Lower lobe of right lung (tissue), 2 donors: ENCODE measurements at places on chromosomes 4 and X. TPM values are rescaled to one million over a fixed set of nuclear protein-coding genes. Genes with fewer than 3 reads are reported as not detected.

Gene GAGE12G
- total RNA-seq: not detected

Gene BMP15
- total RNA-seq: not detected

Gene MAGED2
- 88.3 TPM for total RNA-seq

DNA sequence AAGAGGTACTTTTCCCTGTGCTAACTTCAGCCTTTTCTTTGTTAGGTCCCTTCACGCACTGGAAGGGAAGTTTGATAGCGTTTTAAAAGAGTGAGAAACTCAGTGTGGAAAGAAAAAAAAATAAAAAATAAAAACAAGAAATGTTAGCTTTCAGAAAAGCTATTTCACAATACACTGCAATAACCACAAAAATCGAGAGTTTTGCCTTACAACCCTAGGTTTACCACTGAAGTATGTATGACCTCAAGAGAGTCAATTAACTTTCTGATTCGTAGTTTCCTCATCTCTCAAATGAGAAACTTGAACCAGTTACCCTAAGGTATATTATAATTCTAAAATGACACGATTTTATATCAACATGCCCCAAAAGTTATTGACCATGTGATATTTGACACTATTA is 93.9 kb upstream of the JADE1 start:
- no peaks in the 10 kb centered on the region for H3K27me3 ChIP-seq
- H3K4me3 ChIP-seq: no peak overlapping the region
- DNase-seq: no peak
- no peaks in the 10 kb centered on the region for H3K4me1 ChIP-seq

DNA sequence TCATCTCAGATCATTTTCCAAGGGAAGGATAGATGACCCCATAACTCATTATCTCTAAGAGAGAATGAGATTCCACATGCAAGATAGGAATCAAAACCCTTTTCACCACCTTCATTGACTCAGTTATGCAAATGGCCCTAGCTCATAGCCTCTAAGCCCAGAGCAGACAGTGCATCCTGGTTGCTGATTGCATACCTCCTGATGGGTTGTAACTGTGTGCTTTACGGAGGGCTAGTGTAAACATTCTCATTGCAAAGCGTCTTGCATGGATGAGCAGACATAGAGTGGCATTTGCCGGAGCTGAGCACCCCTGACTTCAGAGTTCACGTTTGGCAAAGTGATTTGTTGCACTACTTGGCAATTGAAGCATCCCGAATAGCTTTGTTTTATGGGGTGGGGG is 151.0 kb downstream of the VCX3A start:
- H3K4me1 ChIP-seq: no peaks in the 10 kb centered on the region
- no peak overlapping the region for H3K27ac ChIP-seq
- H3K4me3 ChIP-seq: no peak overlapping the region
- H3K36me3 ChIP-seq: no peaks in the 10 kb centered on the region

DNA sequence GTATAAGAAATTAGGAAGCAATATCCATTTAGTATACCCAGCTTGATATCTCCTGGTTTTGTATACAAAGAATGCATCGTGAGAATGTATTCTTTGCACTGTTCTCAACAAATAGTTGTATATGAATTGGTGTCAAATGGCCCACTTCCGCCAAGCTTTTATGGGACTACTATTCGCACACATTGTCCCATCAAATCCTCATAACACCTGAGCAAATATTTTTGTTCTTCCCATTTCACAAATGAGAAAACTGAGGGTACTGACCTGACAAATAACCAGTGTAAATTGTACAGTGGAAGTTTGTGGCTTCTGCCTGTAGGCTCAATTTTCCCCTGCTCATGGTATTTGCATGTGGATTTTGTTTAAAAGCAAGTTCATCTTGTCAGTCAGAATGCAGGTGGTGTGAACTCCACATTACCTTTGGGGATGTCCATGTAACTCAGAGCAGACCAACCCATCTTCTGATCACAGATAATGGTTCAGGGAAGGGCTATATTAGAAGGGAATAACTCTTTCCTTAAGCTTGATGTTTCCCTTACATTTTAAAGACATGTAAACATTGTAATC is 51.5 kb upstream of the FAM241A start:
- no peak overlapping the region for H3K4me3 ChIP-seq
- H3K27me3 ChIP-seq: no peaks in the 10 kb centered on the region
- no peak for DNase-seq
- H3K4me1 ChIP-seq: no peaks in the 10 kb centered on the region

DNA sequence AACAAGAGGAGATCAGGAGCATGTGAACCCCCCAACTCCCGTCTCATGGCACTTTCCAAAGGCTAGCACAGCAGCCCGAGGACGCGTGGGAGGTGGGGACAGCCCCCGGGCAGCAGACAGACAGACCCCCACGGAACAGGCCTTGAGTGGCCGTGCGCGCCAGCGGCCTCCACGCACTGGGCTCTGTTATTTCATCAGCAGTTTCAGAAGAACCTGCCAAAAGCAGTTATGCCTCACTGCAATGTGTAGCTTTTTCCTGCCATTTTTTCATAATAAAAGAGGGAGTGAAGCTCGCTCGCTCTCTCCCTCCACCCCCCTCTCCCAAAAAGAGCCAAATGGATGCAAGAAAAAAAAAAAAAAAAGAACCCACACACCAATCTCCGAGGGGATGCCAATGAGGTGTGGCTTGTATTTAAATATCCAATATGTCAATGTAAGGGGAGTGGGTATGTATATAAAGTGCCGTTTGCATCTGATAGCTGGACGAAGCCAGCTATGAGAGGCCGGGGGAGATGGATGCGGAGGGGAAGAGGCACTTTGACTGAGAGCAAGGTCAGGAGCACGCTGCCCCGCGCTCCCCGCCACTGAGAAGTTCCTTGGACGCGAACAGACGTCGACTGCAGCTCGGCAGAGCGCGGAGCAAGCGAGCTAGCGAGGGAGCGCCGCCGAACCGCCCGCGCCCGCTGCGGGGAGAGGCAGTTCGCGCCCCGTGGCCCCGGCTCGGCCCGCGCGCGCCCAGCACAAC is at the start of gene FGF16:
Gene FGF16 (plus strand): TSS at position 482 of the 745 bp plus-strand sequence. CDS start 286 bp downstream, outside the sequence.
- peaks cover 8% of the 10 kb centered on the region for H3K4me1 ChIP-seq
- peak within 1 kb of the TSS; percentile 42 for H3K4me3 ChIP-seq
- H3K27ac ChIP-seq: no peak within 1 kb of the TSS
- H3K27me3 ChIP-seq: peaks cover 7% of the 10 kb centered on the region
- no peaks in the 10 kb centered on the region for H3K36me3 ChIP-seq

GRCh38 chrX:139936259-139936658 is 3.4 kb upstream of the ATP11C start:
- DNase-seq: no peak
- no peaks in the 10 kb centered on the region for H3K4me1 ChIP-seq
- H3K27me3 ChIP-seq: no peaks in the 10 kb centered on the region
- H3K4me3 ChIP-seq: no peak overlapping the region
- H3K36me3 ChIP-seq: no peaks in the 10 kb centered on the region
- H3K27ac ChIP-seq: no peak overlapping the region

DNA sequence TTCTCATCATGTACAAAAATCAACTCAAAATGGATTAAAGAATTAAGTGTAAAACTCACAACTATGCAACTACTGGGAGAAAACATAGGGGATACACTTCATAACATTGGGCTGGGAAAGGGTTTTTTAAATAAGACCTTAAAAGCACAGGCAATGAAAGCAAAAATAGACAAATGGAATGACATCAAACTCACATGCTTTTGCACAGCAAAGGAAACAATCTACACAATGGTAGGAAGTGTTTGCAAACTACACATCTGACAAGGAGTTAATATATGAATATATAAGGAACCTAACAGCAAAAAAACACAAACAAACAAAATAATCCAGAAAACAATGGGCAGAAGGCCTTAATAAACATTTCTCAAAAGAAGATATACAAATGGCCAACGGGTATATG is 57.9 kb downstream of the FREM3 start:
- no peak for DNase-seq
- H3K4me3 ChIP-seq: no peak overlapping the region
- no peaks in the 10 kb centered on the region for H3K27me3 ChIP-seq
- H3K27ac ChIP-seq: no peak overlapping the region
- H3K4me1 ChIP-seq: no peaks in the 10 kb centered on the region
- H3K36me3 ChIP-seq: no peaks in the 10 kb centered on the region

GRCh38 chrX:150536455-150537116 is 31.8 kb upstream of the MTM1 start:
- no peak overlapping the region for H3K4me3 ChIP-seq
- H3K4me1 ChIP-seq: no peaks in the 10 kb centered on the region
- DNase-seq: no peak
- H3K36me3 ChIP-seq: no peaks in the 10 kb centered on the region
- no peak overlapping the region for H3K27ac ChIP-seq

- H3K4me3 ChIP-seq: peak overlapping the region; percentile 74
- H3K27me3 ChIP-seq: no peaks in the 10 kb centered on the region
- H3K4me1 ChIP-seq: no peaks in the 10 kb centered on the region
- no peaks in the 10 kb centered on the region for H3K36me3 ChIP-seq
- peak overlapping the region; percentile 82 for H3K27ac ChIP-seq
- DNase-seq: peak; percentile 54
Measured at GRCh38 chrX:96685210-96686099, 813 bp downstream of the DIAPH2 start.

GRCh38 chrX:37603938-37604409 is 32.5 kb downstream of the LANCL3 start:
- no peaks in the 10 kb centered on the region for H3K36me3 ChIP-seq
- no peaks in the 10 kb centered on the region for H3K27me3 ChIP-seq
- no peaks in the 10 kb centered on the region for H3K4me1 ChIP-seq
- no peak for DNase-seq
- H3K4me3 ChIP-seq: no peak overlapping the region
- no peak overlapping the region for H3K27ac ChIP-seq

DNA sequence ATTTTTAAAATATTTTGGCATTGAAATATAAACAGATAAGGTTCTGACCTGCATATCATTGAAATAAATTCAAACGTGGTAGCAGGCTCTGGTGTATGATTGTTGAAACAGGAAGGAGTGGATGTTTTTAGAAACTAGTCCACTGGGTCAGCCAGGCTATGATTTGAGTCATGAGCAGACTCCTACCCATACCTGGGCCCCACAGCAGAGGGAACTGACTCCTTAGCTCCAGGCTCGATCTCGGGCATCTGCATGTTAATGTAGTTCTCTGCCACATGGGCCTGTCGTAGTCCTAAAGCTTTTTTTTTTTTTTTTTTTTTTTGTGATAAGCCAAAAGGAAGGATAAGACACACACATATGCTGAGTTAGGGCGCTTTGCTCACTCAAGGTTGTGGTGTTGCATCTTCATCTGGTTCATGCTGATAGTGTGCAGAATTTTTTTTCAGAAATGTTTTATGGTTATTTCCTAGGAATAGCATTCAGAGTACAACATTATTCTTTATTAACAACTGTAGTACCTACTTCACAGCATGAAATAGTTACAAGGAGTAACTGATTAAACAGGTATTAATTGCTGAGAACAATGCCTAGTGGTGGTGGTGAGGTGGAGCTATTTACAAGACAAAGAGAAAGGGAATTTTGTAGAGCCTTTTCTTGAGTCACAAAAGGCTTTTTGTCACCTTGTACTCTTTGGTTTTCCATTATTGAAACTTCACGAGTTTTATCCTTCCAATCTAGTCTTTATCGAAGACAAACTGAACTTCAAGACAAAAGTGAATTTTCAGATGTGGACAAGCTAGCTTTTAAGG is 27.3 kb downstream of the OFD1 start:
- H3K27me3 ChIP-seq: no peaks in the 10 kb centered on the region
- H3K4me3 ChIP-seq: no peak overlapping the region
- peaks cover 37% of the 10 kb centered on the region for H3K4me1 ChIP-seq
- H3K27ac ChIP-seq: no peak overlapping the region
- peaks cover 50% of the 10 kb centered on the region for H3K36me3 ChIP-seq

DNA sequence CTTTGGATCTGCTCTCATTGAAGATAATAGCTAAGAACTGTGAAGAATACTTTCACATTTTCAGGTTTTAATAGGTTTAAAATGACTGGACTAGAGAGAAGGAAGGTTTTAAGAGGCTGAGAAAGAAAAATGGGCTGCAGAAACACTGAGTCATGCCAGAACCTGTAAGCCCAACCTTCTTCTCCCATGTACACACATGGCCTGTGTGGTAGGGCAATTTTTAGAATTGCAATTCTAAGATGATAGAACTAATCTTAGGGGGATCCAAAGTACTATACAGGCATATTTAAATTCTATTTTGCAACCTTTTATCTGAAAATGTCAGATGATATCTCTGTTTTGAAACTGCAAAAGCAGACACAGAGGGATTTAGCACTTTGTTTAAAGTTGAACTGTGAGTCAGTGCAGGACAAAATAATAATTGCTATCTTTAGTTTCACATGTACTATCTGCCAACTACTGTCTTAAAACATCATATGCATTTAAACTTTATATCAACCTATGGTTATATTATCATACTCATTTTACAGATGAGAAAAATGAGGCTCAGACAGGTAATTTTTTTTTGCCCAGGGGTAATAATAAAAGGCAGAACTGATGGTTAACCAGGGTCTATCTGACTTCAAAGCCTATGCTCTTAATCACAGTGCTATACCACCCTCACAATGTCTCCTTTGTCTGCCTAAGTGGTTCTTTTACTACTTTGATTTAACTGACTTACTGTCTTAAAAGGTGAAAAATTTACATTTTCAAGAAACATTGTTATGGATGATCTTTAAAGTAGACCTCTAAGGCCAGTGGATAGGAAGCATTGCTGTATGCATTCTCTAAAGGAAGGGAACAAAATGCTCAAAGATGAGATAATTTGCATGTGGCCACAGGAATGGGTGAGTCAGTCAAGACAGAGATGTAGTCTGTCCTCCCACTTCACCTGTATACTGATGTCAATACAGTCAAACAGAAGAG is 4.3 kb downstream of the TMPRSS11E start:
- H3K36me3 ChIP-seq: no peaks in the 10 kb centered on the region
- no peak overlapping the region for H3K27ac ChIP-seq
- no peak for DNase-seq

DNA sequence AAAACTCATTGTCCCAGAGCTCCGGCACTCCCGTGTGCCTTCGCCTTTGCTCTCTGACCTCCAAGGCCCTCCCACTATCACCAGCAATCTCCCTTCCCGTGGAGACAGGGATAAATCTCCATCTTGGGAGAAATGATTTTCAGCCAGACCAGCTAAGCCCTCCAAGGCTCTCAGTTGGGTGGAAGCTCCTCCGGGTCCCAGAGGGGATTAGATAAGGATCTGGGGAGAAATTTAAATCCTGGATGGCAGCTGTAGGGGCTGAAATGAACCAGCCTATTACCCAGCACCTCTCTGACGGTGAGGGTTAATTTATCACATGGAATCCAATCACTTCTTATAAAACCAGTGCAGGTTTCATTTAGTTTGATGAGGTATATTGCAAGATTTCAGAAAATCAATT is 366.2 kb downstream of the FBXW7 start:
- H3K4me3 ChIP-seq: no peak overlapping the region
- H3K27ac ChIP-seq: no peak overlapping the region
- H3K36me3 ChIP-seq: no peaks in the 10 kb centered on the region

DNA sequence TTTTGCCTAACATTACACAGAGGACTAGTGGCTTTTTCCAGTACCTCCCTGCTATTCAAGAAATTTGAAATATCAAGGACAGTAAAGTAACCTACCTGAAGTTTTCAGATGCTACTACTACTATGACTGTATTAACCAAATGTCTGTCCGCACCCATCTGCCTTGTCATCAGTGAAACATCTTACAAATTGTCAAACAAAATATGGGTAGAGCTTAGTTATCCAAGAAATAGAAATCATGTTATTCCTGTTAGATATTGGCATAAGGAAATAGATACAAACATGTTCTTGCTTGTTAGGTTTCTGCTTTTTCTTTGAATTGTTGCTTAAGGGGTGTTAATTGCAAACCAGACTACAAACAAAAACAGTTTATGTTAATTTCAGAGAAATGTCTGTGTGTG is 63.9 kb downstream of the PLS3 start:
- peaks cover 5% of the 10 kb centered on the region for H3K36me3 ChIP-seq
- no peak overlapping the region for H3K27ac ChIP-seq
- DNase-seq: no peak
- no peaks in the 10 kb centered on the region for H3K4me1 ChIP-seq
- H3K4me3 ChIP-seq: no peak overlapping the region
- no peaks in the 10 kb centered on the region for H3K27me3 ChIP-seq
